ENCODE measurements at places on chromosomes 5 and 9.

- DNase-seq, result peak; percentile 73
These were observed 77.5 kb upstream of the IFNE start for GRCh38 chr9:21559402-21560280.

GRCh38 chr5:159427180-159428012 is 97.1 kb upstream of the IL12B start:
- peak; percentile 4 for DNase-seq

- DNase-seq, result no peak
These were observed 51.3 kb upstream of the MROH2B start for GRCh38 chr5:41122459-41122858.

GRCh38 chr5:128513806-128514205 is 24.2 kb downstream of the FBN2 start:
- no peak for DNase-seq
